ENCODE measurements at places on chromosomes 2 and 18.

- DNase-seq, result peak; percentile 54
Measured at GRCh38 chr18:25310045-25310444, 41.9 kb downstream of the ZNF521 start.

- peak; percentile 33 for DNase-seq
Measured at GRCh38 chr2:3667151-3667631, 9.2 kb downstream of the ALLC start.

- DNase-seq, result no peak
Measured at GRCh38 chr18:13287372-13287771, 68.8 kb downstream of the LDLRAD4 start.

GRCh38 chr18:62897153-62897552 is 181.8 kb downstream of the PHLPP1 start:
- peak; percentile 58 for DNase-seq

DNA sequence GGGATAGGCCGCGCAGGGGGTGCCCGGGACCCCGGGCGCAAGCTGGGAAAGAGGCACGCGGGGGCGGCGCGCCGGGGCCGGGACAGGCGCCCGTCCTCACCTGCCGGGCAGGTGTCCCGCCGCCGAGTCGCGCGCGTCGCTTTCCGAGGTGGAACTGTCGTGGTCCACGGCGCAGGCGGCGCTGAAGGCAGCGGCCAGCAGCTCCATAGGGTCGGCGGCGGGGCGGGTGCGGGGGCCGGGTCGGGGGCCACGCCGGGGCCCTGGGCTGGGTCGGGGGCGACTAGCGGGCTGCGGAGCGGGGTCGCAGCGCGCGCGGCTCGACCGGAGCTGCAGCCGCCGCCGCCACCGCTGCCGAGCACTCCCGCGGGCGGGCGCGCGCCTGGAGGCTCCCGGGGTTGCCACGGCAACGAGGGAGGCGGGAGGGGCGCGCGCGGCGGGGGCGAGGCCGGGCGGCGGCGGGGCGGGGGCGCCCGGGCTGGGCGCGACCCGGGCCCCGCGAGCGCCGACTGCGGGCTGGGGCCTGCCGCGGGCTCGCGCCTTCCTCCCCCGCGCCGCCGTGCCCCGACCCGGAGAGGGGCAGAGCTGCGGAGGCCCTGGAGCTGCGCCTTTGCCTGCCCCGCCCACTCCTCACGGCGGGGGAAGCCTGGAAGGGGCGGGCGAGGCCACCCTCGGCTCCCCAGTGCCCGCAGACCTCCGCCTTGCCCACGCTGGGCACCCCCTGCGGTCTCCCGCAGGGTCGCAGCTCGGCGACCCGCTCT is 57.9 kb downstream of the SNORC start:
- DNase-seq, result no peak

DNA sequence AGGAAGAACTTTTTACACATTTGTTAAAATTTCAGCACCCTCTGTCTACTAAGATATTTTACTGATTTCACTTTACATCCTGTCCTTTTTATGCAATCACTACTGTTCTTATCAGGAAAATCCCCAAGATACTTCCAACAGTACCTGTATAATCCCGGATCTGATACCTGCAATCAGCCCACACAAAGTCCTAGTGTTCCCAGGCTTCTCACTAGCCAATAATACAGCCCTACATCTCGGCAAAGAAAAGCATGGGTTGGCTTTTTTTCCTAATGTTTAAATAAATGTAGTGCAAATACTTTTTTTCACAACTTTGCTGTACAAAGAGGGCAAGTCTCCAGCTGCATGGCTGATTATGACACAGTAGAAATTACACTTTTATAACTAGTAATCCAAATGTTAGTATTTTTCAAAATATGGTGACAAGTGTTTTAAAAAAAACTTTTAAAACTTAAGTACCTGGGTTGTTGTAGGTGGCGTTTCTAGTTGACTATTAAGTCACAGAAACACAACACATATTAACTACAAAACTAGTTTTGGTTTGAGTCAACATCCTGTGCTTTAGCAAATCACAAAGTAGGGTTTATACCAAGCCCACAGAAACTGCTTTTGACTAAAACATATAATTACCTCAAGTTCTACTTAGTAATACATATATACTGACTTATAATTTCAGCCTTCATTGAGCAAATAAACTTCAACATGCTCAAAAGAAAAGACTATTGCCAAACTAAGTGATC is 19.5 kb downstream of the CNOT11 start:
- DNase-seq, result no peak

GRCh38 chr2:18596993-18597392 is 7.6 kb upstream of the NT5C1B start:
- no peak for DNase-seq

- peak; percentile 35 for DNase-seq
Measured at GRCh38 chr2:143954186-143954585, 565.7 kb downstream of the ZEB2 start.

GRCh38 chr18:2687390-2688001 is 32.0 kb downstream of the SMCHD1 start:
- DNase-seq, result no peak

GRCh38 chr2:127029350-127030051 is 77.5 kb downstream of the BIN1 start:
- no peak for DNase-seq

- DNase-seq, result no peak
Measured at GRCh38 chr2:199631129-199631528, 173.4 kb upstream of the SATB2 start.

DNA sequence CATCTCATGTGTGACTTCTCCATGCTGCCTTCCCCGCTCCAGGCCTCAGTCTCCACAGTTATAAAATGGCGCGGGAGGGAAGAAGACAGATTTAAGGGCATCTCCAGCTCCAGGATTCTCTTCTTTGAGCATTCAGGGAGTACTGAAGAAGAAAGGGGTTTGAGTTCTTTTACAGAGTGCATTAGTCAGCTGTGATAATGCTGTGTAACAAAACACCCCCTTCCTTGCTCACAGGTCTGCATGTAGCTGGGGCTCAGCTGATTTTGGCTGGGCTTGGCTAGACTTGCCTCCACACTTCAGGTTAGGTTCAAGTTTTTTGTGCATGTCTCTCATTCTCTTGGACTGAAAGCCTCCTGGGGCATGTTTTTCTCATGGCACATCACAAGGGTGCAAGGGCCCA is 8.0 kb upstream of the SLC66A3 start:
- no peak for DNase-seq

DNA sequence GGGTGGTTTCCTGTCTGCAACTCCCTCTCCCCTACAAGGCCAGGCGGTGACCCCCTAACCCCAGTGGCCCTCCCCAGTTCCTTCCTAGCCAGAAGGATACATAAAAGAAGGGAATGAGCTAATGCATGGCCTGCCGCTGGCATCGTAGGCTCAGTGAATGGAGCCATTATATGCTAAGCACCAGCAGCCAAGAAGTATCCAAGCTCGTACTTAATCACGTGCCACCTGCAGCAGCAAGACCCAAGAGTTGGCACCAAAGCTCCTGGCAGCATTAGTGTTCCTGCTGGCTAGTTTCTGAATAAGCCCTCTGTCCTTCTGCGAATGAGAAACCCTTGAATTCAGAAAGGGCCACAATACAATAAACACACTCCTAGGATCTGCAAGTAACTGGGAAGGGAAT is 4.3 kb downstream of the DBI start:
- no peak for DNase-seq

DNA sequence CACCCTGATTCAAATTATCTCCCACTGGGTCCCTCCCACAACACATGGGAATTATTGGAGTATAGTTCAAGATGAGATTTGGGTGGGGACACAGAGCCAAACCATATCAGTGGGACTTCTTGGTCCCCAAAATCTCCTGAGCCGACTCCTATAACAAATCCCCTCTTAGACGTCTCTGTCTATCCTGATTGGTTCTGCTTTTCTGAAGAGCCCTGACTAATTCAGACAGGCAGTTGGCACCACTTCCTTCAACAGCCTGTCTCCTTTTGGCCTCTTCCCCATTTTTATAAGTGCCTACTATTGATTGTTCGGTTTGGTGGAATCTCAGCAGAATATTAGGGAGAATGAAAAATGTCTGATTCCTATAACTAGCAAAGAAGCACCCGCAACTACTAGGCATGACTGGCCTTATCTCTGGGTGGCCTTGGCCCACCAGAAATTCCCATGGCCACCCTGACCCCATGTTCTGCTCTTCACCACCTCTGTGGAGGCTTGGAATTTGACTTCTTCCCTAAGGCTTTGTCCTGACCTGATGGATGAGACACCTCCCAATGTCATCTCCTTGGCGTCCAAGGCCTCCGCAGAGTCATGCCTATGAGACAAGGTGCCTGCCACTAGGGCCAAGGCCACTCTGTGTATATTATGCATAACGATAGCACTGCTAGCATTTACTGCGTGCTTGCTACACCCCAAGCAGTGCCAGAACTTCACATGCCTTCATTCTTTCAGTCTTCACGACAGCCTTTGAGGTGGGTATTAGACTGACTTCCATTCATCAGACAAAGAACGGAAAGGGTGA is 218.9 kb upstream of the COPS8 start:
- no peak for DNase-seq

DNA sequence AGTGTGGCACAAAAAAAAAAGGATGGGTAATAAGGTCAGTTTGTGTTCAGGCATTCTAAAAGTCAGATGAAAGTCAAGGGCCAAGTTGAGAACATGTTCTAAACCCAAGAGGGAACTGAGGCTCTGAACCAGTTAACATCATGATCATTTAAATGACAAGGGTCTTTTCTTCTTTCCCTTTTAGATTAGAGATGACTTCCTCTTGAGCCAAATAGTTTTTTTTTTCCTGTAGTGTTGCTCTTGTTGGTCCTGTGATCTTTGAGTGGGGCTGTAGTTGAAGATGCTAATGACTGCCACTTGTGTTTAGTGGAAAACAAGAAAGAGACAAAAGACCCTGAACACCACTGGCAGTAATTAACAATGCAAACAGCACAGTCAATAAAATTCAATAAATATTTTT is 482.7 kb upstream of the SYT4 start:
- no peak for DNase-seq

GRCh38 chr2:101387151-101387834 is at the start of gene CREG2:
CREG2 (minus strand) TSS chr2:101387503; CDS start chr2:101387457, 46 bp downstream.
- peak; percentile 56 for DNase-seq

GRCh38 chr2:39851251-39851650 is 72.2 kb upstream of the THUMPD2 start:
- DNase-seq, result no peak

- DNase-seq, result no peak
Measured at GRCh38 chr2:230871361-230872150, 6.8 kb downstream of the ITM2C start.

- DNase-seq, result no peak
Measured at GRCh38 chr18:5167831-5168230, 29.2 kb downstream of the AKAIN1 start.

GRCh38 chr2:105904938-105905337 is 160.2 kb downstream of the NCK2 start:
- DNase-seq, result no peak

GRCh38 chr2:23651187-23652080 is 266.5 kb downstream of the KLHL29 start:
- DNase-seq, result peak; percentile 78

DNA sequence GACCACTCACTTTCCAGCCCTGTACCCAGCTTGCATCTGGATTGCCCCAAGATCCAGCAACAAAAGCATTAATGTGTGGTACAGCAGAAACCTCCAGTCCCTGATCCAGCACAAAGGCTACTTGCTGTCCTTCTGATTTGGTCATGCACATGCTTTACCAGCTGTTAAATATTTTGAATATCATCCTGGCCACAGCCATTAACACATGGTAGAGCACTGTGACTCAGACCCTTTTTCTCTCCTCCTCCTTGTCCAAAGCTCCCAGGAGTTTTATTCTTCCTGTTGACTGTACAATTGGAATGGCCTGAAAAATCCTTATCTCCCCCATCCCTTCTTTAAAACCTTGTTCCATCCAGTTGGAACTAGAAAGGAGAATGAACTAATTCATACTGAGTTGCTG is 419.7 kb upstream of the TNP1 start:
- peak; percentile 85 for DNase-seq

GRCh38 chr18:50727721-50728471 is 91.9 kb downstream of the MRO start:
- DNase-seq, result no peak

GRCh38 chr2:8479298-8479697 is 202.6 kb upstream of the ID2 start:
- peak; percentile 8 for DNase-seq

- DNase-seq, result no peak
Measured at GRCh38 chr2:121368836-121369235, 83.8 kb upstream of the TFCP2L1 start.

DNA sequence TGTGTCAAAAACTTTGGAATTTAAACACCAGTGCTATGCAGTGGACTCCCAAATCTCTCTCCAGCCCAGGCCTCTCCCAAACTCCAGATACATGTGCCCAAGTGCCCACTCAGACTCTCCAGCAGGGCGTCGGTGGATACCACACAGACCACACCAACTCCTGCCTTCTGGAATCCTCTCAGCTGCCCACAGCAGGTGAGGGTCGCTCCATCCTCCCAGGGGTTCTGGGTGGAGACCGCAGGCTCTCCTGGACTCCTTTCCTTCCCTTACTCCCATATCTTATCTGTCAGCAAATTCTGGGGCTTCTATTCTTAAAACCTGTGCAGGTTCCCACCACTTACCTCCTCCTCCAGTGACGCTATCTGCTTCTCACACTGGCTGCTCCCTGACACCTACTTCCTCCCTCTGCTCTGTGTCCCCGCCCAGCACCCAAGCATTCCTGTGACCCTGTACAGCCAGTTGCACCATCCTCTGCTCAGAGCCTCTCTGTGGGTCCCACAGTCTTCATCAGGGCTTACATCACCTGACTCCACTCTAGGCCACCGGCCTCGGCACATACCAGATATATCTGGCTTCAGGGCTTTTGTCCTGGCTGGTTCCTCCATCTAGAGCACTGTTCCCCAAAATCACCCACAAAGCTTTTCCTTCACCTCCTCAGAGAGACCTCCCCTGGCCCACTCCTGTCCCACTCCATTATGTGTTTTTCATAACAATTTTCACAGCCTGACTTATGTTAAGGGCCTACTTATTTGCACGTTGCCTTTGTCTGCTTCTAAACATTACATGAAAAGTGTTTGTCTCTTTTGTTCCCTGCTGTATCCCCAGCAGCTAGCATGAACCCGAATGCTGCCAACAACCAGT is 2.6 kb upstream of the IMP4 start:
- DNase-seq, result no peak

DNA sequence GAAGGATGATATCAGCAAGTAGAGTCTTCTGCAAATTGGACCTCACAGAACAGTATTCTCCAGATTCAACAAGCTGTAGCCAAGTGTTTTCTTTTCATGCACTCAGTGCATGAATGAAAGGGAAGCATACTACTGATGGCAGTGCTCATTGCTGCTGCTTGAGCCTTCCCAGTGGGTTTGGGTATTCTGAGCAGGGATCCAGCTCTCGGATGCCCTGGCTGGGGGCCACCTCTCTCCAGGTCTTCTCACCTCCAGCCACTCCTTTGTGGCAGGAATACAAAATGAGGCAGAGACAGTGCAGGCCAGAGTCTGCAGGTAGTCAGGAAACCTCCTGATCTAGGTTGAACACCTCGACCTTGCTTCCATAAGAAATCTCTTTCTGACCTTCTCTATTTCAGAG is 390.4 kb upstream of the CELF4 start:
- DNase-seq, result no peak

DNA sequence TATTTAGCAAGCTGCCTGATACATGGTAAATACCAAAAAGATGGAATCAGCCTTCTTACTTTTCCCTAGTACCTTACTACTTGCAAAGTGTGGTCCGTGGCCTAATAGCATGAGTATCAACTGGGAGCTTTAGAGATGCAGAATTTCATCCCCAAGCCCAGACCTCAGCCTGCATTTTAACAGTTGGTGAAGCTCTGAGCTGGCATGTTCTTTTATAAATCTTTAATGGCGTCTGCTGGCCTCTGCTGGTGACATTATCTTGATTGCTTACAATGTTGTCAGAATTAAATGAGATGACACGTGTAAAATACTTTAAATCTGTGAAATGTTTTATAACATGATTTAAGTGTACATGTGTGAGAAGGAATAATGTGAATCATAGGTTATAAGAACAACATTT is 115.1 kb upstream of the NOSTRIN start:
- DNase-seq, result peak; percentile 49

Data from fibroblast of pulmonary artery (primary cell).